AG09319 (cell line): ENCODE measurements at places on chromosomes 3 and 15.

DNA sequence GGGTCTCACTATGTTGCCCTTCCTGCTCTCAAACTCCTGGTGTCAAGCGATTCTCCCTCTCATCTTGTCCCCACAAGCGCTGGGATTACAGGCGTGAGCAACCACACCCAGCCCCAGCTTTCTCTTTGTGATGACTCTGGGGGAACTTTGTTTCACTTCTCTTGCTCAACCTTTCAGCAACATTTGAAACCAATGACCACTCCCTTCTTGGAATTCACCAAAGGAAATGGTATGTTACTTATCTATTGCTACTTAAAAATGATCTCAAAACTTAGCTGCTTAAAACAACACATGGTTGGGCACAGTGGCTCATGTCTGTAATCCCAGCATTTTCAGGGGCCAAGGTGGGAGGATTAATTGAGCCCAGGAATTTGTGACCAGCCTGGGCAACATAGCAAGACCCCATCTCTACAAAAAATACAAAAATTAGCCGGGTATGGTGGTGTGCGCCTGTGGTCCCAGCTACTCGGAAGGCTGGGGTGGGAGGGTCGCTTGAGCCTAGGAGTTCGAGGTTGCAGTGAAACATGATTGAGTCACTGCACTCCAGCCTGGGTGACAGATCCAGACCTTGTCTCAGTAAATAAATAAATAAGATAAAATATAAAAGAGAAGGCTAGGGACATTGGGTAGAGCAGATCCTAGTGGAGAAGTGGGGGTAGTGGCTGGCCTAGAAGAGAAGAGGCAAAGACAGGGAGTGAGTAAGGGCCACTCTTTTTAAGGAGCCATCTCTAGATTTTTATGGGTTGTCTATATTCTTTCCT lies 10.3 kb upstream of the COPG1 start:
- peak; percentile 46 for DNase-seq

- DNase-seq: no peak
Measured at GRCh38 chr3:147049821-147050220, 356.5 kb downstream of the ZIC4 start.

- DNase-seq: no peak
Measured at GRCh38 chr3:178504128-178504527, 32.1 kb upstream of the KCNMB2 start.

DNA sequence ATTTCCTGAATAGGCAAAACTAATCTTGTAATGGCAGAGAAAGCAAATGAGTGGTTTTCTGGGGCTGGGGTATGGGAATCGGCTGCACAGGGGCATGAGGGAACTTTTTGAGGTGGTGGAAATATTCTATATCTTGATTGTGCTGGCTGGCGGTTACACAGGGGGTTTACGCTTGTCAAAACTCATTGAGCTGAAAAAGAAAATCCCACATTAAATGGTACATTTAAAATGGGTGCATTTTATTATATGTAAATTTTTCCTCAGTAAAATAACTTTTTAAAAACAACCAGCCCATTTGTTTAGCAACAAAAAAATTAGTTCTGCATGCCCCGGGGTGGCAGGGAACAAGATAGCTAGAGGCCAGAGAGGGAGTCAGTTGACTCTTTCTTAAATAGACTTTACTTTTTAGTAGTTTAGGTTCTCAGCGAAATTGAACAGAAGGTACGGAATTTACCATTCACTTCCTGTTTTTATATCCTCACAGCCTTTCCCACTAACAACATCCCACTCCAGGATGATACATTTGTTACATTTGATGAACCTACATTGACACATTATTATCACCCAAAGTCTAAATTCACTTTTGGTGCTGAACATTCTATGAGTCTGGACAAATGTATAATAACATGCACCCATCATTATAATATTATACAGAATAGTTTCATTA lies 41.2 kb upstream of the BCL2A1 start:
- DNase-seq: no peak

DNA sequence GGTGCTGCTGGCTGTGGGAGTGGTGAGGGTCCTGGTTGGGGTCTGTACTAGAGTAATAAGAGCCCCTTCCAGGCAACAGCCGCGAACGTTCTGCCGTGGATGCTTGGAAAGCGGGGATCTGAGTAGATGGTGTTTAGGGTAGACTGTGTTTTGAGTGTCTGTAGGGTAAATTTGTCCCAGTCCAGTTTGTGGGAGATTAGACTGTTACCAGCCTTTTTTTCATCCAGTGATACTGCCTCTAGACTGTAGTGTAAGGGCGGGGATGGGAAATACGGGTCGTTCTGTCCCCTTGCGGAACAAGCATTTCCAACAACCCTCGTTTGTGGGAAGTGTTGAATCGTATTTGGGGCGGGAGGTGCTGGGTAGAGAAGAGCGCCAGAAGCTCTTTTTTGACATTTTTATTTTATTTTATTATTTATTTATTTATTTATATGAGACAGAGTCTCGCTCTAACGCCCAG lies 424 bp downstream of the HAUS2 start:
- DNase-seq: no peak

GRCh38 chr15:47395076-47395475 lies 322.2 kb upstream of the SEMA6D start:
- DNase-seq: no peak

DNA sequence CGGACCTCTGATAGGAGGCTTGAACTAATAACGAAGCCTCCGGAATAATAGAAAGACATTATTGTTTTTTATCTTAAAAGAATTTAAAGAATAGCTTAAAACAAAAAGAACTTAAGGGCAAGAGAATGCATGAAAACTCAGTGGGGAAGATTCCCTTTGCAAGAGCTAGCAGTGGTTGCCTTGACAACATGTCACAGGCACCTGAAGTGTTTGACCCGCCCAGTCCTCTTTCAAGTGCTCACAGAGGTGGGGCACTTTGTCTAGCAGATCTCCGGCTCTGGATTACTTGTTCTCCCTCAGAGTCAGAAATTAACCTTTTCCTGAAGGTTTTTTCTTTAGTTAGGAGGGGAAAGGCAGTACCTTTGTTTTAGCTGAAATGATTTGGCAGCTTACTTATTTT lies 37.8 kb downstream of the LARS2 start:
- DNase-seq: no peak

GRCh38 chr15:78938658-78939488 lies 6.0 kb downstream of the CTSH start:
- DNase-seq: no peak

DNA sequence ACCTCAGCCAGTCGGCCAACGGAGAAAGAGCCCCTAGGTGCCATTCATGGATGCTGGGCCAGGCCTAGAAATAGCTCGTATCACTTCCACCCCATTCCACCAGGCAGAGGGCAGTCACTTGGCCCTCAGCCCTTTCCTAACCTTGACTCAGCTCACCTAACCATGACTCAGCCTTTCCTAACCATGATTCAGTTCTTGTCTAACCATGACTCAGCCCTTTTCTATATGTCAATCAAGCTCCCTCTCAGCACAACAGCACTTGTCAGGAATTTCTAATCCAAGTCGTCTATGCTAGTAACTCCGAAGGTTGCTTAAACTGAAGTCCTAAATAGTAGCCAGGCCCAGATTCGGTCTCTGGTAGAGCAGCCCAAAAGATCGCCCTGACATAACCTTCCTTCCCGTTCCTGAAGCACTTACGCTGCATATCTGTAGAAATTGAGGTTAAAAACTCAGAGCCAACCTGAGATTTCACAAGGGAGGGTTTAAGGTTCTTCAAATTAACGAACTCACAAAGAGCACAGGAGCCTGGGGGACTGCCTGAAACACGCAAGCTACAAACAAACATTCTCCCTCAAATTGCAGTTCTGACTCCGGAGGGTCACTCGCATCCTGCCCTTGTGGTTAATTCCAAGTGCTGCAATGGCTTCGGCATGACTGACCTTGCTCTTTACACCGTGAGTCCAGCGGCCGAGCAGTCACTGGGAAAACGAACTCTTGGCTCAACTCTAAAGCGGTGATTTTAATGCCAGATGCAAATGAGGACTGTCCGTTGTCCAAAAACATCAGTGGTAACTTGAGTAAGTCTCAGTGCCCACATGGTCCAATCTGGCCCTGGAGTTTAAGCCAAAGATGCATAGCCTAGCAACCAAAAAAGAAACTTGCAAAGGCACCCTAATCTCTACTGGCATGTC lies 99.9 kb downstream of the ADAMTS17 start:
- peak; percentile 77 for DNase-seq

DNA sequence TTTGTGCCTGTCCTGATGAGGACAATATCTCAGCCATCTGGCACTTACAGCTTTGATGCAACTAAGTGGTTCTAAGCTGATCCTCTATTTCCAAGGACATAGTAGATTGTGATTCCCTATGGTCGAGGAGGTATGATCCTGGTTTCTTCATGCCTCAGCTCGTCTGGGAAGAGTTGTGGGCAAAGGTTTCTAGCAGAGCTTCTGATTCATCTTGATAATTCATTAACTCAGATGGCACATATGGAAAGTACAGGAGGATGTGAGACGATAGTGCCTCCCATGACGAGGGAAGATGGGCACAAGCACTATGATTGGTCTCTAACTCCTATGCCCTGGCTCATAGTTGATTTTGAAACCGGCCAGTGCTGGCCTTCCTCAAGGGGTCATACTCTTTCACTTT lies 334.2 kb upstream of the SEMA6D start:
- DNase-seq: no peak

DNA sequence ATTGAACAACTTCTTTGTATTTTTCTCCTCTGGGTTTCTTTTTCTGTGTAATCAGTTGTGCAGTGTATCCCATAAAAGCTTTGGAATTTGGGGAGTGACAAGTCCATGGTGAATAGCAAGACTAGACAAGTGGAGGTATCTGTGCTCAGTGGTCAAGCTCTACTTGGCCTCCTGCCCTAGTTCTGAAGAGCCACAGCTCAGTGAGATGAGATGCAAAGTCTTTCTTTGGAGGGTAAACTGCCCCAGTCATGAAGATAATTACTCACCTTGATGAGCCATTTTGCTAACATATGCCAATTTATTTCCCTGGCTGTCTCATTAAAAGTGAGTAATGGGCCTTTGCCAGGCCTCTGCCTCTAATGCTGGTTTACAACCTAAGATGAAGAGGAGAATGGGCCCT lies 271.2 kb upstream of the TRIM42 start:
- DNase-seq: no peak

DNA sequence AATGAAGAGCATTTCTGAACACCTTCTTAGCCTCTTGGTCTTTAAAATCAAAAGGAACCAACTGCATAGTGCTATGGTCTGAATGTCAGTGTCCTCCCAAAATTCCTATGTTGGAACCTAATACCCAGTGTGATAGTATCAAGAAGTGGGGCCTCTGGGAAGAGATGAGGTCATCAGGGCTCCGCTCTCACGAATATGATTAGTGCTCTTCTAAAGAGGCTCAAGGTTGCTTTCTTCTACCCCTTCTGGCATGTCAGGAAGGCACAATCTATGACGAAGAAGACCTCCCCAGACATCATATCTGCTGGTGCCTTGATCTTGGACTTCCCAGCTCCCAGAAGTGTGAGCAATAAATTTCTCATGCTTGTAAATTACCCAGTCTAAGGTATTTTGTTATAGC lies 209.5 kb downstream of the MAGI1 start:
- no peak for DNase-seq

DNA sequence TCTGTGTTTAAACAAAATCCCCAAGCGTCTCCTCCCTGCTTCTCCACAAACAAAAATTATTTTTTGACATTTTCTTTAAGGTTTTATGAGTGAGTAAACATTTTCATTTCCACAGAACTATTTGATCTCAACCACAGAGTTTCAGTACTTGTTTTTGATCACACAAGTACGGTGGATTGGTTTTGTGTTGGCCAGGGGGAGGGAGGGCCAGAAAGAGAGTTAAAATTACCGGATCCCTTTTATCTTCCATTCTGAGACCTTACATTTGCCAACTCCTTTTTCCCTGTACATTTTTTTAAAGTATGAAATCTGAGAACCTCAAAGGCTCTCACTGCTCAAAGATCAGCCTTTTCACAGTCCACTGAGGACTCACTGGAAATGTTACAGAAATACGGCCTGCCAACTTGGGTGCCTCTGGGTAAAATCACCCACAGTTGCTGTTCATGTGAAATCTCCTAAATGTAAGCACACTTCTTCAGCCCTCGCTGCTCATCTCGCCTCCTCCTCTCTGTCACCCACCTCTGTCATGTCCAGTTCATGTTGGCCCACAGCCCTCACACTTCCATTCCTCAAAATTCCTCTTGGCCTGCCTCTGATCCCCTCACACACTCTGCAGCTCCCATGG lies 1.7 kb downstream of the HOMER2 start:
- DNase-seq: no peak

DNA sequence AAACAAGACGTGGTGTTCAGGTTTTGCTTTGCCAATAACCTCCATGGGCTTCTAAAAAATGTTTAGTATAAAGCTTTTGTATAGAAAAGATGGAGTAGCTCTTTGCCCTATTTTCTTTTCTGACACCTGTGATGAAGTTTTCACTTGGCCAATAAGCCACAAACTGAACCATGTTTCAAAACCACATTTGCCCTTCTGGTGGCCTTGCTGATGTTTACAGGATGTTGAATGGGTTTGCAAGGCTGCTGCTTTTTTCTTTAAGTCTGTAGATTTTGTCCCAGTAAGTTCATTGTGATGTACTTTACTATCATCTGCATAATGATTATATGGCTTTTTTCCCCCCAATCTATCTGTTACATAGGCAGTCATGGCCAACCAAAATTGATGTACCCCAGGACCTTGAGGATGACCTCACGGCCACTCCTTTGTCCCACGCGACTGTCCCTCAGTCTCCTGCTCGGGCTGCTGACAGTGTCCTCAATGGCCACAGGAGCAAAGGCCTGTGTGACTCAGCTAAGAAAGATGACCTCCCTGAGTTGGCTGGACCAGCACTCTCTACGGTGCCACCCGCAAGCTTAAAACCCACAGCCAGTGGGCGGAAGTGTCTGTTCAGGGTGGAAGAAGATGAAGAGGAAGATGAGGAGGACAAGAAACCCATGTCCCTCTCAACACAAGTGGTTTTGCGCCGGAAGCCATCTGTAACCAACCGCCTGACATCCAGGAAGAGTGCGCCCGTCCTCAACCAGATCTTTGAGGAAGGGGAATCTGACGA lies 60.8 kb downstream of the SNRK start:
- no peak for DNase-seq

- DNase-seq: no peak
Measured at GRCh38 chr3:110738531-110738930, 333.1 kb upstream of the NECTIN3 start.

DNA sequence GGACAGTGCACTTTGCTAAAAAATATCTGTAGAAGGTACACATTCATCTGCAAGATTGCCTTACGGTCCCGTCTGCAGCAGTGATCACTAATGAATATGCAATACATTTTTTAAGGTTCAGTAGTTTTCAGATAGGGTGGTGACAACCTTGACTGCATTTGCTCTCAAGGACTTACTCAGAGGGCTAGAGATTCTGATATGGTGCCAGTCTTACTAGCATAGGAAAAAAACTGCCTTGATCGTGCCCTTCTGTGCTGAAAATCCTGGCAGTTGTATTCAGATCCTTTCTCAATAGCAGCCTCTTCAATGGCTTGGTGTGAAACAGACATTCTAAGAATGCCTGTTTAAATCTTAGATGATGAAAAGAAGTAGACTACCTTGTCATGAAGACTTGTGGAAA lies 411.9 kb upstream of the CCDC54 start:
- DNase-seq: no peak

GRCh38 chr3:189698811-189699210 lies 67.6 kb downstream of the TP63 start:
- DNase-seq: no peak

GRCh38 chr3:46906471-46907058 lies 29.0 kb downstream of the PTH1R start:
- DNase-seq: no peak
